Midbrain (tissue), 1 donor: ENCODE measurements at places on chromosomes 5 and 9.

DNA sequence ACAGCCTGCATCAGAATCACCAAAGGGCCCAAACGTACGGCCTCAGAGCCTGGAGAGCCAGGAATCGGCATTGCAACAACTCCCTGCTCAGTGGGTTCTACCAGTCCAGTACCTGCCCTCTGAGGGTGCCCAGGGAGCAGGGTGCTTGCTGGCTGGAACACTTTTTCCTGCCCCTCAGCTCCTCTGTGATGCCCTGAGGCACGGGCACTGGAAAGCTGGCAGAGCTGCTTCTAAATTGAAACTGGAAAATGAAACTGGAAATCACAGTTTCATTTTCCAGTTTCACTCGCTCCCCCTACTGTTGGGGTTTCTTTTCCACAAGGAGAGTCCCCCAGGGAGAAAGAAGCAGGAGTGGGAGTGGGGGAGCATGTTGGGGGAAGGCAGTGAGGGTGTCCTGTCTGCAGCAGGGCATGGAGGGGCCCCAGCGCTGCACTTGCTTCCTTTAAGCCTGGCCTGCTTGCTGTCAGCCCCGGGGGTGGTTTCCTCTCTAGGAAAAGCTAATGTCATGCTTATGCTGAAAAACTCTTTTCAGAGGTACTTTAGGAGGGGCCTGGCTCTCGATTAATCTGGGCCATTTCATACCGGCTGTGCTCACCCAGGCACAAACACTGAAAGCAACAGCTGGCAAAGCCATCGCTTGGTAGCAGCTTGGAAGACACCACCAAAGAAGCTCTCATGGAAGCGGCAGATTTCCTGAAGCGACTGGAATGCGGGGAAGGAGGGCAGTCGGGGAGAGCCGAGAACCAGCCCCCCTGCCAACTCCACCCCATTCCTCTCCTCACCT, 26.2 kb downstream of the IRF1 start:
- DNase-seq, result no peak

DNA sequence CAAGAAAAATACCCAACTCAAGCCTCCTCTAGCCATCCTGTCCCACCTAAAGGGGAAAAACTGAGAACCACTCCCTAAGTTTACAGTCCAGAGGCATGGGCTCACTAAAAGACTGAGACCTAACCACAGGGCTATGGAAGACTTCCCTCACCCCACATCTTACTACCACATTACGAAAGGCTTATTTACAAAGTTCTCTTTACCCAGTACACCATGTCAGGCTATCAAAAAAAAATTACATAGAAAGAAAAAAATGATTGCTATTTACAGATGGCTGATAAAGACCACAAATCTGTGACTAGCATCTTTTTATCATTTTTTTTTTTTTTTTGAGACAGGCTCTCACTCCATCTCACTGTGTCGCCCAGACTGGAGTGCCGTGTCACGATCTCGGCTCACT, 69.7 kb upstream of the TNPO1 start:
- no peak for DNase-seq

- no peak for DNase-seq
Observed at GRCh38 chr5:92237896-92238295, 854.8 kb upstream of the ARRDC3 start.

DNA sequence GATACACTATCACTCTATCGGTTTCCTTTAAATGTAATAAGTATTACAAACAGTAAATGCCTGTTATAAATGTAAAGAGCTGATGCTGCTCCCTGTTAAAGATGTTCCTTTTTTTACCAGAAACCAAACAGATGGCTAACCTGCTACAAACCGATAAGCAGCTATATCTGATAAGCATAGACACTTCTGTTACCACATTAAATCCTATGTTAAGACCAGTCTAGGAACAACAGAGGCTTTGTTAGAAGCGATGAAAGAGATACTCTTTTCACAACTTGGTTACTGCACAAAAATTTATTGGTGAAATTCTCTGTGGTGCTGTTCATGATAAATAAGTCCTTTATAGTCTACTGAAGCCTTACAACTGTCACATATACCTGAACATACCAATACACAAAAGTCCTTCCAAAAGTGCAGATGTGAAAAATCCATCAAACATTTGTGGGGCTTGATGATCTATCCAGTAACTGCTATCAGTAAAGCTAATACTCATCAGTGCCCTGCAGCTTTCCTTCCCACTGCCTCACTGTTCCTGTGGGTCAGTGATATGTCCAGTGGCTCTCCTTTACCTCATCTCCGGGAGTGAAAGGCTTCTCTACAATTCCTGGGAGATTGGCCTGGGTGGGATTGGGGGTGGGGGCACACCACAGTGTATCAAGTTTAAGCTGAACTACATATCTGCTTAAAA, 25.8 kb upstream of the PRXL2C start:
- no peak for DNase-seq

DNA sequence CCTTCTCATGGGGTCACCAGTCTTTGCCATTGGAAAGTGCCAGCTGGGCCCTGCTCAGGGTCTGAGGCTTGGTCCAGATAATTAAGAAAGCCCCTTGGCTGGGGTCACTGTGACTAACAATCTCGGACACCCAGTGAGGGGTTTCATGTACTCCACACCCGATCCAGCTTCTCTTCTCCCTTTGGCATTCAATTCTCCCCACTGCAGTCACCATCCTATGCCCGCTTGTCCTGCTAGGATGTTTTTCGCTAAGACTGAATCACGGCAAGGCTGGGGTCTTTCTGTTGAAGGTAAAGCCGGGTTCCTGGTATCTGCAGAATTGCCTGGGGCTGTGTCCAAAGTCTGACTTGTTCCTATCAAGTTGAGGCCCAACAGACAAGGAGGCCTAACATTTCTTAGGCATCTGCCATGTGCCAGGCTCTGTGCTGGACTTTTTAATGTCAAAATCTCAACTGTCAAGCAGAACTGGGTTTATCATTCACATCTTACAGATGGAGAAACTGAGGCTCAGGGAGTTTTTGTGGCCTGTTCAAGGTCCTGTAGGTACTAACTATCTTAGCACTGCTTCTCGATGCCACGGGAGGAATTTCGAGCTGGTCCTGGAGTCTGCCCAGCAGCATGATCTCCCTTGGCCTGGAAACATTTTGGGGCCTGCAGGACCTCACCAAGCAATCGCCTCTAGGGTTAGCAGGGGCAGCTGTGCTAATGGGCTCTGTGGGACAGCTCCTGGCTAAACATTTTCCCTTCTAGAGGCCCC, 142.0 kb upstream of the ALDH1B1 start:
- DNase-seq, result no peak

- no peak for DNase-seq
Observed at GRCh38 chr5:93793159-93793781, 51.9 kb upstream of the POU5F2 start.

DNA sequence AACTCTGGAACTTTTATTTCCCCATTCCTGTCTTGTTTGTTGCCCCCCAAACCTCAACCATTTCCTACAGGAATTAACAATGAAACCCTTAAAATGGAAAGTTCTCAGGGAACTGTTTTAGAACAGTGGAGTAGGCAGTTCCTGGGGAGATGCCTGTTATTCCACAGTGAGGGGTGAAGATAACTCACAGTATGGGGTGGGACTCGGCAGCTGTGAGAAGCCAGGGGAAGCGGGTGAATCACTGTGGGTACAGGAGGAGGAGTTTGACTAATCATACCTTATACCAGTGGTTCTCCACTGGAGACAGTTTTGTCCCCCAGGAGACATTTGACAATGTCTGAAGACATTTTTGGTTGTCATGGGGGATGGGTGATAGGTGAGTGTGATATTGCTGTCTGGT, 36.9 kb upstream of the GLRA1 start:
- DNase-seq, result no peak

GRCh38 chr9:34741628-34742027, 31.7 kb upstream of the CCL21 start:
- DNase-seq, result no peak

- peak; percentile 37 for DNase-seq
Observed at GRCh38 chr9:96169484-96169883, 132.5 kb downstream of the HSD17B3 start.

- no peak for DNase-seq
Observed at GRCh38 chr9:75903785-75904360, 13.4 kb downstream of the PCSK5 start.

GRCh38 chr5:15013654-15014463, 142.3 kb upstream of the ANKH start:
- peak; percentile 78 for DNase-seq

- DNase-seq, result no peak
Observed at GRCh38 chr5:107567901-107568671, 102.7 kb downstream of the EFNA5 start.

- no peak for DNase-seq
Observed at GRCh38 chr9:75190762-75191161, 102.4 kb downstream of the OSTF1 start.

GRCh38 chr5:180495991-180496741, 2.0 kb downstream of the CNOT6 start:
- no peak for DNase-seq

DNA sequence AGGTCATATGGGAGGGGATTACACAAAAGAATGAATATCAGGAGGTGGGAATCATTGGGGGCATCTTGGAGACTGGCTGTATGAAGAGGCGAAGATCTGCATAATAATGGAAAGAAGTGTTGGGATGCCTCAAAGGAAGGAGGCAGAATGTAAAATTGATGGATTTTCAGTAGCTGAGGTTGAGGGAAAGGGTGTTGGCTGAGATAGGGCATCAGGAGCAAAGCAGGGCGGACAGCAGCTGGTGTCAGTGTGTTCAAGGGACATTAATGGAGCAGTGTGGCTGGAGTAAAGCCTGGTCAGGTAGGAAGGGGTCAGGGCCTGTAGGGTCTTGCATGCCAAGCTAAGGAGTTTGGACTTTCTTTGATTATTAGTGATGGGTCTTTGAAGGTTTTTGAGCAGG, 65.2 kb upstream of the TNFAIP8 start:
- DNase-seq, result no peak
